Cardiac muscle cell (in vitro differentiated cells and primary cell): ENCODE measurements at places on chromosomes 4 and X. TPM values are rescaled to one million over a fixed set of nuclear protein-coding genes. Genes with fewer than 3 reads are reported as not detected.

DNA sequence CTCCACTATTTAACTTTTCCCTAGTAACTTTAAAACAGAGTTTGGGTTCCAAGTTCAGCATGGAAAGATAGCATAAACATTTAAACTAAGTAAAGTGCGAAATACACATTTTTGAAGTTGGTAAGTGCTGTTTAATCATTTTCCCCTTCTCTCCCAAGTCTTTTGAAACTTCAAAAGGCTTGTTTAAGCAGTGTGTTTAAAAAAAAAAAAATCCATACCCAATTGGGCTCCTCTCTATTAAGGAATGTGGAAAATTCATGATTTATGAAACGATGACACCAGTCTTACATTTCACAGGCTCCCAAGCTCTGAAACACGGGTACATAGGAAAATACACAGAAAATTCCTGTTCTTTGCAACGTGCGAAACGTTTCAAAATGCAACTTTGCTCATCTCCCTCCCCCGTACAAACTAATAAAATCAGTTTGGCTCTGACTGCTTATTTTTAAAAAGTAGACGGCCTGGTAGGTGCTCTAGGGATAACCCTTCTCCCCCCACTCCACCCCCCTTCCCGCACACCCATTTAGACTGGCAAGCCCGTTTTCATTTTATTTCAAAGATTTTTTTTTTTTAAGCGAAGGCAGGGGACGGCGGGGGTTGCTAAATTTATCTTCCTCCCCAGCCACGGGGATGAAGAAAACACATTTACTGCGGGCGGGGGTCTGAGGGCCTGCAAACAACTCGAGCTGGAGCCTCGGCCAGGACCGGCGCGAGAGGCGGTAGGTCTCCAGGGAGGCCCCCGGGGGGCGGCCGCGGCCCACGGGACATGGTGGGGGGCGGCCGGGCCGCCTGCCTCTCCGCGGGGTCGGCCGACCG, 786 bp upstream of the ZFX start:
- H3K36me3 ChIP-seq, result peaks cover 2% of the 10 kb centered on the region
- H3K4me1 ChIP-seq, result peaks cover 52% of the 10 kb centered on the region
- H3K27ac ChIP-seq, result peak overlapping the region; percentile 100
- DNase-seq, result no peak
- no peaks in the 10 kb centered on the region for H3K27me3 ChIP-seq

- no peaks in the 10 kb centered on the region for H3K4me1 ChIP-seq
- no peak overlapping the region for H3K27ac ChIP-seq
- DNase-seq, result no peak
- H3K36me3 ChIP-seq, result no peaks in the 10 kb centered on the region
These were observed 45.6 kb downstream of the RAP2C start for GRCh38 chrX:132173647-132174046.

DNA sequence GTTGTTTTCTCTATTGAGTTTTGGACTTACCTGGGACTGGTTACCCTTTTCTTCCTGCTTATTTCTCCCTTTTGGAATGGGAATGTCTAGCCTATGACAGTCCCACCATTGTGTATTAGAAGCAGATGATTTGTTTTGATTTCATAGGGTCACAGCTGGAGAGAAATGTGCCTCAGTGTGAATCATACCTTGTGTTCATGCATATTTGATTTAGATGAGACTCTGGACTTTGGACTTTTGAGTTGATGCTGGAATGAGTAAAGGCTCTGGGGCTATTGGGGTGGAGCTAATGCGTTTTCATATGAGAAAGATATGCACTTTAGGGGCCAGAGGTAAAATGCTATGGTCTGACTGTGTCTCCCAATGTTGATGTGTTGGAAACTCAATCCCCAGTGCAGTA, 30.5 kb upstream of the TEX13C start:
- H3K27me3 ChIP-seq, result no peaks in the 10 kb centered on the region
- DNase-seq, result no peak
- H3K36me3 ChIP-seq, result no peaks in the 10 kb centered on the region
- no peak overlapping the region for H3K27ac ChIP-seq

DNA sequence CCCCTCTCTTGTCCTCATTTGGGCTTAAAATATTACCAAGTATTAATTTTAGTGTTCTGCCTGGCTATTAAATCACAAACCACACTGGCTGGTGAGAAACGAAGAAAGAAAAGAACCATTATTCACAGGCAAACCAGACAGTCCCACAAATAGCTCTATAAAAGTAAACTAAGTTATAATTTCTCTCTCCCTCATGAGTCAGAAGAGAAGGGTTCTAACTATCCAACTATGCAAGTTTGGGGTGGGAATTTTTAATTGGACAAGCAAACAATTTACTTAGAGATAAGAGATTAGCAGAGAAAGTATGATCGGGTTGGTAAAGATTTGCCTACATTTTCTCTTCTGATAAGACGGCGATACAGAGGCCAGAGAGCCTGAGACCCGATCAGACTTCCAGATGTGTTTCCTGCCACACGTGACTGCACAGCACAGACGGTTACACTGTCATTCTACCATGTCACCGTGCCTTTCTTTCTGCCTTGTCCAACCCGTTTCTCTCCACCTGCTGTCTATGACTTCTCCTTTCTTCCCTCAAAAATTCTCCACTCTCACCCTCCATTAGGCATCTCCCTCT, 52.3 kb downstream of the MEPE start:
- no peak for DNase-seq
- H3K27ac ChIP-seq, result no peak overlapping the region
- H3K27me3 ChIP-seq, result no peaks in the 10 kb centered on the region
- H3K36me3 ChIP-seq, result no peaks in the 10 kb centered on the region

GRCh38 chr4:123516576-123516975, 120.0 kb downstream of the SPRY1 start:
- no peak overlapping the region for H3K27ac ChIP-seq
- H3K36me3 ChIP-seq, result no peaks in the 10 kb centered on the region
- H3K4me3 ChIP-seq, result no peak overlapping the region
- H3K27me3 ChIP-seq, result no peaks in the 10 kb centered on the region
- H3K4me1 ChIP-seq, result no peaks in the 10 kb centered on the region
- DNase-seq, result no peak

- H3K27me3 ChIP-seq, result no peaks in the 10 kb centered on the region
- H3K27ac ChIP-seq, result no peak overlapping the region
- no peaks in the 10 kb centered on the region for H3K4me1 ChIP-seq
- DNase-seq, result no peak
- H3K4me3 ChIP-seq, result no peak overlapping the region
- peaks cover 6% of the 10 kb centered on the region for H3K36me3 ChIP-seq
These were observed 276.7 kb downstream of the UNC5C start for GRCh38 chr4:95272036-95272435.

GRCh38 chrX:68697036-68697435, 49.6 kb downstream of the STARD8 start:
- H3K27me3 ChIP-seq, result no peaks in the 10 kb centered on the region
- no peak for DNase-seq
- no peaks in the 10 kb centered on the region for H3K36me3 ChIP-seq

DNA sequence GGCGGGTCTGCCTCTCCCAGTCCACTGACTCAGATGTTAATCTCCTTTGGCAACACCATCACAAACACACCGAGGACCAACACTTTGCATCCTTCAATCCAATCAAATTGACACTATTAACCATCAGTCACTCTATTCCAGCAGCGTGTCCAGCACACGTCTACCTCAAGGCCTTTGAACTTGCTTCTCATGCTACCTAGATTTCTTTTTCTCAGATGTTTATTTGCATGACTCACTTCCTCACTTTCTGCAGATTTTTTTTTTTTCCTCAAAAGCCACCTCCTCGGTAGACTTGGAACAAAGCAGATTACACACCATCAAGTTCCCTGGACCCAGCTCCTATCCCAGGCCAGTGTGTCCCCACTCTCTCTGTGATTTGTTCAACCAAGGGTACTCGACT, 49.5 kb downstream of the SUPT20HL2 start:
- no peaks in the 10 kb centered on the region for H3K27me3 ChIP-seq
- H3K36me3 ChIP-seq, result no peaks in the 10 kb centered on the region
- no peak for DNase-seq

DNA sequence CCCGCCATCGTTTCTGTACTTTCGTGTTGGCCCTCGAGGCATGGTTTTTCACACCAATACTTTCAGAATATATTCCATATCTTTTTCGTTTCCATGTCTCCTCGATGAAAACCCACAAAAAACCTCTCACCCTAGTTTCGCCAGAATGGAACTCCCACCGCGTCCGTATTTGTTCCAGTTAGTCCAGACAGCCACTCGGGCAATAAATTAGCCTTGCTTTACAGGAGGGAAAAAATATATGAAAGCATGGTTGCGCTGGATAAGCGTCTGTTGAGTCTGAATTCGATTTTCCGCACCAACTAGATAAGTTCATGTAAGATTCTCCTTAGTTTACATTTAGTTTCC, 550 bp upstream of the CHM start:
- no peak for DNase-seq
- H3K27me3 ChIP-seq, result no peaks in the 10 kb centered on the region
- H3K36me3 ChIP-seq, result no peaks in the 10 kb centered on the region
- no peak overlapping the region for H3K27ac ChIP-seq
- H3K4me3 ChIP-seq, result peak overlapping the region; percentile 45
- no peaks in the 10 kb centered on the region for H3K4me1 ChIP-seq

DNA sequence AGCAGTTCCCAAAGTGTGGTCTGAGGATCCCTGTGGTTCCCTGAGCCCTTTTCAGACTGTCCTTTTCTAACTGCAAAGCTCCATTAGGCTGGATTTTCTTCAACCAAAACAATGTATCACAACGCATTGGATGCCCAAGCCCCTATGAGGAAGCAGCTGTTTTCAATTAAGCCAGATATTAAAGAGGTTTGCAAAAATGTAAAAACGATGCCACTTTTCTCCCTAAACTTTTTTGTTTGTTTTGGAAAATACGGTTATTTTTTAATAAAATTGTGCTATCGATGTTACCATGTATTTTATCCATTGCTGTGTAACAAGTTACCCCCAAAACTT, 170.4 kb upstream of the BCOR start:
- no peak for DNase-seq
- no peak overlapping the region for H3K4me3 ChIP-seq
- no peak overlapping the region for H3K27ac ChIP-seq

DNA sequence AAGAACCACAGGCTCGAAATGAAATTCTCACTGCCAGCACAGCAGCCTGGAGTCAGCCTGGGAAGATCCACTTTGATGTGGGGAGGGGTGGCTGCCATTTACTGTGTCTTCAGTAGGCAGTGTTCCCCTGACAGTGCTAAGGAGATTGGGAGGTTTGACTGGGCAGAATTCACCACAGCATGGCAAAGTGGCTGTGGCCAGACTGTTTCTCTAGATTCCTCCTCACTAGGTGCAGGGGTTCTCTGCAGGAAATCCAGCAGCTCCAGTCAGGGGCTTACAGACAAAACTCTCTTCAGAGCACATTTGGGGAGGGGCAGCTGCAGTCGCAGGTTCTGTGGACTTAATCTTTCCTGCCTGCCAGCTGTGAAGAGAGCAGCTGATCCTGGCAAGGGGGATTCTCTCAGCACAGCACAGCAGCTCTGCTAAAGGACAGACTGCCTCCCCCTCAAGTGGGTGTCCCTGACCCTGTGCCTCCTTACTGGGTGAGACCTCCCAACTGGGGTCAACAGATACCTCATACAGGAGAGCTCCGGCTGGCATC, 1174.0 kb downstream of the RAPGEF2 start:
- no peak overlapping the region for H3K4me3 ChIP-seq
- no peak overlapping the region for H3K27ac ChIP-seq
- no peaks in the 10 kb centered on the region for H3K36me3 ChIP-seq
- no peaks in the 10 kb centered on the region for H3K4me1 ChIP-seq
- no peaks in the 10 kb centered on the region for H3K27me3 ChIP-seq

GRCh38 chr4:159383562-159383931, 280.7 kb downstream of the RAPGEF2 start:
- H3K4me1 ChIP-seq, result peaks cover 25% of the 10 kb centered on the region
- peak overlapping the region; percentile 91 for H3K27ac ChIP-seq
- H3K27me3 ChIP-seq, result no peaks in the 10 kb centered on the region
- no peak overlapping the region for H3K4me3 ChIP-seq
- DNase-seq, result no peak

DNA sequence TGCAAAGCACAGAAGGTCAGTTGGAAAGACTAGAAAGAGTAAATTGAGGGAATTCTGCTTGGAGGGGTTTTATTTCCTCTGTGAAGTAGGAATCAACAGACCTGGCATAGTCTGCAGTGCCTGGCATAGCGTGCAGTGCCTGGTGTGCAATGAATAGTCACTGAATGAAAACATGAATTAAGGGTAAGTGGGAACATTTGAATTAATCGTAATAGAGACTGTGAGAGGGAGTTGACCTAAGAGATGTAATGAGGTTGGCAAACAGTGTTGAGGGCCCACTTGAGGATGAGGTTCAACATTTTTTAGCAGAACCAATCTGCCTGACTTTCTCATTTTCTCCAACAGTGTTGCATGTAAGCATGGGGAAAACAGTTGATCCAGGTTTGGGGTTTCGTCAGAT, 377.2 kb upstream of the FTHL17 start:
- DNase-seq, result no peak
- H3K27ac ChIP-seq, result no peak overlapping the region
- no peaks in the 10 kb centered on the region for H3K36me3 ChIP-seq

GRCh38 chrX:151151665-151152267, 24.6 kb upstream of the GPR50 start:
- no peak overlapping the region for H3K4me3 ChIP-seq
- H3K27me3 ChIP-seq, result peaks cover 15% of the 10 kb centered on the region
- H3K4me1 ChIP-seq, result no peaks in the 10 kb centered on the region
- H3K27ac ChIP-seq, result no peak overlapping the region

GRCh38 chr4:128513664-128514484, 226.3 kb upstream of the PGRMC2 start:
- H3K27ac ChIP-seq, result no peak overlapping the region
- H3K4me1 ChIP-seq, result no peaks in the 10 kb centered on the region
- no peaks in the 10 kb centered on the region for H3K27me3 ChIP-seq

DNA sequence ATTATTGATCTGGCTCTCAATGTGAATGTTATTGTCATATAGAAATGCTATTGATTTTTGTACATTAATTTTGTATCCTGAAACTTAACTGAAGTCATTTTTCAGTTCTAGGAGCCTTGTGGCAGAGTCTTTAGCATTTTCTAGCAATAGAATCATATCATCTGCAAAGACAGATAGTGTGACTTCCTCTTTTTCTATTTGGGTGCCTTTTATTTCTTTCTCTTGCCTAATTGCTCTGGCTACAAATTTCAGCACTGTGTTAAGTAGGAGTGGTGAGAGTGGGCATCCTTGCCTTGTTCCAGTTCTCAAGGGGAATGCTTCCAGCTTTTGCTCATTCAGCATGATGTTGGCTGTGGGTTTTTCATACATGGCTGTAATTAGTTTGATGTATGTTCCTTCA, 102.7 kb downstream of the SH3BGRL start:
- H3K27me3 ChIP-seq, result no peaks in the 10 kb centered on the region
- no peaks in the 10 kb centered on the region for H3K4me1 ChIP-seq
- H3K27ac ChIP-seq, result no peak overlapping the region

DNA sequence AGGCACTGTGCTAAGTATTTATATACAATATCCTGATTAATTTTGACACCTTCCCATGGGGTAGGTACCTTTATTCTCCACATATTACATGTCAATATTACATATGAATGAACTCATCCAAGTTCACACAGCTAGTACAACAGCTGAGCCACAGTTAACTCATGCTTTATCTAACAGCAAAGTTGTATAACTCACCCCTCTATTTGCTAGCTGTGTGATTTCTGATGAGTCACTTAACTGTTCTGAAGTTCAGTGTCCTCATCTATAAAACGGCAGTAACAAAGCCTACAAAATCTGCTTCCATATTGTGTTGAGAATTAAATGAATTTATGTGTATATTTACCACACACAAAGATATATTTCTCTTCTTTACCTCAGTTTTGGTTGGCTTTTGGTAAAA, 48.2 kb upstream of the KDR start:
- no peak overlapping the region for H3K4me3 ChIP-seq
- DNase-seq, result no peak
- H3K27ac ChIP-seq, result no peak overlapping the region
- peaks cover 4% of the 10 kb centered on the region for H3K4me1 ChIP-seq
- H3K27me3 ChIP-seq, result no peaks in the 10 kb centered on the region

The COL4A5 gene
- total RNA-seq, result 228 and 299 TPM in 2 replicates

The AMOT gene
- total RNA-seq, result 22.4 and 27.2 TPM in 2 replicates

The POF1B gene
- 0.12 and 0.28 TPM in 2 replicates for total RNA-seq

The TMEM271 gene
- not detected in 2 replicates for total RNA-seq

The TCEAL6 gene
- not detected in 2 replicates for total RNA-seq

The BTK gene
- 0.06 TPM in 1 of 2 replicates, not detected in the other for total RNA-seq

The TASL gene
- not detected in 2 replicates for total RNA-seq
